ENCODE measurements at places on chromosomes 2 and 18. TPM values are rescaled to one million over a fixed set of nuclear protein-coding genes. Genes with fewer than 3 reads are reported as not detected.

GRCh38 chr2:27219091-27219490, 1.9 kb downstream of the CAD start:
- no peak for DNase-seq

GRCh38 chr2:153072077-153072476, 353.7 kb downstream of the ARL6IP6 start:
- no peak for DNase-seq

DNA sequence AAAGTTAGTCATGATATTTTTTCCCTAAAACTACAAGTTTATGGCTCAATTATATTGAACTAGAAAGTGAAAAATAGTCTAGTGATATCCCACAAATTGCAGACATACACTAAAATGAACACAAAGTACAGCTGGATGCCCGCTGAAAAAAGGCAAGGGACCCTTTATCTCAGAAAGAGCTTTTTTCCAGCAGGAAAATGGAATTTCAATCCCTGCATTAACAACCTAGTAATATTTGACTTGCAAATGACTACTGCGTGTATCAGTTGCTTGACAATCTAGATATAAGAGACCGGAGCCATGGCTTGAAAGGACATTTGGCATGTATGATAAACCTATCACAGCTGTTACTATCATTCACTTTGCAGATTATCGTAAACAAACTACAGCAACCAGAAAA, 49.1 kb downstream of the LRPPRC start:
- DNase-seq = no peak

HOXD13 gene
- 0.17 TPM for polyA plus RNA-seq

DNA sequence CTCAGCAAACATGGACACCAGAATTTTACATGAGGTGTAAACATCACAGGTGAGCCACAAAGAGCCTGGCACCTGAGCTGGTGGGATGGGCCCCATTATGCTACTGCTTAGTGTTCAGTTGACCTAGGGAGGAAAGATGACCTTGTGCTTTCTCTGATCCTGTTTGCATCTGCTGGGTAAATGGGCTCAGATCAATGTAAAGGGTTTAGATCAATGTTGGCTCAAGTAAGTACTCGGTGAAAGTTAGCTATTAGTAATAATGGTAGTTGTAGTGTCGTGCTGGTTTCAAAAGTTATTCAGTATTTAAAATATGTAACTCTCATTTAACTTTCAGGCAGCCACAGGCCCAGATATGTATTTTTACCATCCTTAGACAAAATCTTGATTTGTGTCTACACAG, 19.8 kb downstream of the ABHD3 start:
- no peak for DNase-seq

GRCh38 chr2:138490673-138491494, 10.7 kb upstream of the SPOPL start:
- DNase-seq = no peak

DNA sequence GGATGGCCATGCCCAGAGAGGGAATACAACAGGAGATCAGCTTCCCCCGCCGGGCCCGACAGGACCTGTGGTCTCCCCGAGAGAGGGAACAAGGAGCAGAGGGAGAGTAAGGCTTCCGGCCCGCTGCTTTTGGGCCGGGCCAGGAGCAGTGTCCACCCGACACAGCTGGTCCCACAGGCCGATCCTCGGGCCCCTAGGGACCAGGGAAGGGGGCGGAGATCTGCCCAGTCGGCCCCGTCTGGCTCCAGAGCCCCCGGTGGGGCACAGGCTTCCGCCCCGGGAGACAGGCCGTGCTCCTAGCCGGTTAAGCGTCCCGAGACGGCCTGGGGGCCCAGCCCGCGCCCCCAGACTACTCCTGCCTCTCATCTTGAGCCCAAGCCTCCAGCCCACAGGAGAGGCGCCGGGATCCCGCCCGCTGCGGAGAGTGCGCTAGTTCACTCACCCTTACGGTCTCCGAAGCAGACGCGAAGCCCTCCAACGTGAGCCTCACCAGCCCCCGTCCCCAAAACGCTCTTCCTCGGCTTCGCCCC, at the start of gene MCFD2:
Gene MCFD2 (minus strand): TSS at position 526 of the 530 bp plus-strand sequence. CDS start 6,635 bp downstream, outside the sequence.
- DNase-seq = peak; percentile 42

DNA sequence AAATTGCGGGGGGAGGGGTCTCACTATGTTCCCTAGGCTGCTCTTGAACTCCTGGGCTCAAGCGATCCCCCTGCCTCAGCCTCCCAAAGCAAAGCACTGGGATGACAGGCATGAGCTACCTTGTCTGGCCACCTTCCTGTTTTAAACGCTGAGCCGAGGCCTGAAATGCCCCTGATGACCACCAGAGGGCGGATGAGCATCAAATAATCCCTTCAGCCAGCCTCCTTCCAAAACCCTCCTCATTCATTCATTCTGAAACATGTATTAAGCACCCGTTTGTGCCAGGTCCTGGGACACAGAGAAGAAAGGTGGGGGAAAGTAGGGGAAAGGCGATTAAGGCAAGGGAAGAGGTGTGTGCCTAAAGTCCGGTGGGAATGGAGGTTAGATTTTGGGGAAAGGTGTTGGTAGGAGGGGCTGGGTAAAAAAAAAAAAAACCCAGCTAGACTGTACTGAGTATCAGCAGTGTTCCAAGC, 30.7 kb upstream of the PTMA start:
- DNase-seq = no peak

GRCh38 chr2:200338692-200339091, 32.2 kb downstream of the SPATS2L start:
- no peak for DNase-seq

DNA sequence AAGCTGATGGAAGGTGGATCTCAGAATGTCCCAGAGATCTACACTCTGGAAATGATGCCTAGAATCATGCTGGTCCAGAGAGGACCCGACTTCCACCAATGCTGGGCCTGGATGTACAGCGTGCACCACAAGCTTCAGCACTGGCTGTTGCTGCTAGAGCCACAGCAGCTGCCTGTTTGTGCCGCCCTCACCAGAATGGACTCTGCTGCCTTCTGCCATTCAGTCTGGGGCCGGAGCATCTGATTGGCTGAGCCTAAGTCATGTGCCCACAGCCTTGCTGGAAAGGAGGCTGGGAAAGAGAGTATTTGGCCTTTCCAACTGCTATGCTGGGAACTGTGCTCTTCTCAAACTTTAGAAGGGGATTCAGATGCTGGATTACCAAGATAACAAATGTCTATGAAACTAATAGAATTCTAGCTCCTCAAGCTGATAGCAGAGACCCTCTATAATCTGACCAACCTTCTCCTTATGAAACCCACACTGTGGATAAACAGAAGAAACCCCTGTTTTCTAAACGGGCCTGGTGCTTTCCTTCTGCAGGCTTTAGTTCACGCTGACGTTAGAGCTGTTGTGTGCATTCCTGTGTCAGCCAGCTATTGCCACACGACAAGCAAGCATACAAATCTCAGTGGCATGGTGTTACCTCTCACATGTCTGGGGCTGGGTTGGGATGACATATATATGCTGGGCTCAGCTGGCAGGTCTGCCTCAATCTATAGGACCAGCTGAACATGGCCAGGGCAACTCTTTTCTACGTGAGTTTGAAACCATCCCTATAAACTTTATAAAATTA, 4.1 kb upstream of the LOXHD1 start:
- DNase-seq = no peak

CAD gene
- polyA plus RNA-seq = 70.2 TPM

DNA sequence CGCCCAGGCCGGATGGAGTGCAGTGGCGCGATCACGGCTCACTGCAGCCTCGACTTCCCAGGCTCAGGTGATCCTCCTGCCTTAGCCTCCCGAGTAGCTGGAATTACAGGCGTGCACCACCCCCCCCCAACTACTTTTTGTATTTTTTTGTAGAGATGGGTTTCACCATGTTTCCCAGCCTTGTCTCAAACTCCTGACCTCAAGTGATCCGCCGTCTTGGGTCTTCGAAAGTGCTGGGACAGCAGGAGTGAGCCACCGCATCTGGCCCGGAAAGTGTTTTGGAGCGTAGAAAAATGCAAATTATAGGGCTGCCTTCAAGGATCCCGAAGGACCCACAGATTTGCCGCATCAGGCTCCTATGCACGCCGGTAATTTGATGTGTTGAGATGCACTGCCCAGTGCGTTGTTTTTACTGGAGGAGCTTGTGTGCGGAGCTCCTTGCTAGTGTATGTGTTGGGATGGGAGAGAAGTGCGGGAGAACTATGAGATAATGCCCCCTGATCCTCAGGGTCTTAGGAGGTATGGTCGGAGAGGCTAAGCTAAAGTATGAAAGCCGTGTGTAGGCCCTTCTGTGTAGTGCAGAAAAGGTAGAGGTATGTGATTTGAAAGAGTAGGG, 1.2 kb upstream of the CLASP1 start:
- no peak for DNase-seq

- no peak for DNase-seq
Observed at GRCh38 chr2:8193686-8194615, 487.9 kb upstream of the ID2 start.

GRCh38 chr18:24003903-24004640, 10.5 kb upstream of the TTC39C start:
- no peak for DNase-seq

WNT6 gene
- 0.08 TPM for polyA plus RNA-seq

Data from A549 (cell line).